ENCODE measurements at places on chromosomes 13 and 19.
A peak's percentile ranks its signal among the peaks of the same experiment; 100 is the strongest.

DNA sequence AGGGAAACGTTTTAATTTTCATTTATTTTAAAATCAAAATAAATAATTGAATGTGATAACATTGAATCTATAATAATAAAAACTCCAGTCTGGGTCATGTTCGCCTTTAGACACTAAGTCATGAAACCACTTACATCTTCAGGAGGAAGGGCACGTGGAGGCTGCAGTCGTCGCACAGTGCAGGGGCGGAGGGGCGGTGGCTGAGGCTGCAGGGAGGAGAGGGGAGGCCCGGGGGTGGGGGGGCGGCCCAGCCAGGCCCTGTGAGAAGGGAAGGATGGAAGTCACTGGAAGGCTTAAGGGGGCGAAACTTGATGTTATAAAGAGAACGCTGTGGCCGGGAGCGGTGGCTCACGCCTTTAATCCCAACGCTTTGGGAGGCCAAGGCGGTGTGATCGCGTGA, 14.9 kb upstream of the LATS2 start:
- no peak for DNase-seq

DNA sequence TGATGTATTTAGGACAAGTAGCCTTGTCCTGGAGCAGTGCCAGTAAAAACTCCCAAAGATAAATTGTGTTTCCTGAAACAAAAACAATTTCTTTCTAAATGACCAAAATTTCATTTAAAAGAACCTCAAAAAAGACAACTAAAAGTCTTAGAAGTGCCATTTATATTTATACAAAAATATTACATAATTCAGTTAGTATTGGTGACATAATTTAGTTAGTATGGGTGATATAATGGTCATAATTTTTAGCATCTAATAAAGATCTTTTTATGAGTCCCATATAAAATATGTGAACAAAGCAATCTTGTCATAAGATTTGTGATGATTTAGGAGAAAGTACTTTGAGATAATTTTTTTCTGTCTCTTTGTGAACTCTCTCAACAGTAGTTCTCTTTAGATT, 76.0 kb downstream of the ELF1 start:
- no peak for DNase-seq

- DNase-seq: no peak
These were observed 69.2 kb downstream of the TEX26 start for GRCh38 chr13:31001647-31002046.

DNA sequence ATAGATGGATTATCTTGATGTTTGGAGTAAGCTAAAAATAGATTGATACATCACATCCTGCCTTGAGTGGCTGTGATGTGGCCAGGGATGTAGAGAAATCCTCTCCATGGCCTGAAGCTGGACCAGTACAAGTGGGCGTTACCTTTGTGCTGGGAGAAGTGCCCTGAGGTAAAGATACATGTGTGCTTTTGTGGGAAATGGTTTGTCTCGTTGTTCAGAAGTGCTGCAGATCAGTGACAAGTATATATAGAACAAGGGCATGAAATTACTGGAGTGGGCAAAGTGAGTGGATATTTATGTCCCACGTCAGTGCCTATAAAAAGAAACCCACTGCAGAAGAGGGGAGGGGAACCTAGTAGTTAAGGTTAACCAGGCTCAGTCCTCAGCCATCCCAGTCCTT, 12.2 kb upstream of the ZNF304 start:
- no peak for DNase-seq

DNA sequence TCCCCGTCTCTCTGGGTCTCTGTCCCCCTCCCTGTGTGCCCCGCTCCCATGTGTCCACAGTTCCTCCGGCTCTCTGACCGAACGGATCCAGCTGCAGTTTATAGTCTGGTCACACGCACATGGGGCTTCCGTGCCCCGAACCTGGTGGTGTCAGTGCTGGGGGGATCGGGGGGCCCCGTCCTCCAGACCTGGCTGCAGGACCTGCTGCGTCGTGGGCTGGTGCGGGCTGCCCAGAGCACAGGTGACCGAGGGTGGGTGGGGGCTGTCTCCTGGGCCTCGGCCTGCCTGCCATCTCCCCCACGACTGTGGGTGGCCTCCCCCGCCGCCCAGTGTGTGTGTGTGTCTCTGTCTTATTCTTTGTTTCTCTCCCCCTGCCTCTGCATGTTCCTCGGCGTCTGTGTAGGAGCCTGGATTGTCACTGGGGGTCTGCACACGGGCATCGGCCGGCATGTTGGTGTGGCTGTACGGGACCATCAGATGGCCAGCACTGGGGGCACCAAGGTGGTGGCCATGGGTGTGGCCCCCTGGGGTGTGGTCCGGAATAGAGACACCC, 10.3 kb downstream of the TRPM4 start:
- DNase-seq: no peak

DNA sequence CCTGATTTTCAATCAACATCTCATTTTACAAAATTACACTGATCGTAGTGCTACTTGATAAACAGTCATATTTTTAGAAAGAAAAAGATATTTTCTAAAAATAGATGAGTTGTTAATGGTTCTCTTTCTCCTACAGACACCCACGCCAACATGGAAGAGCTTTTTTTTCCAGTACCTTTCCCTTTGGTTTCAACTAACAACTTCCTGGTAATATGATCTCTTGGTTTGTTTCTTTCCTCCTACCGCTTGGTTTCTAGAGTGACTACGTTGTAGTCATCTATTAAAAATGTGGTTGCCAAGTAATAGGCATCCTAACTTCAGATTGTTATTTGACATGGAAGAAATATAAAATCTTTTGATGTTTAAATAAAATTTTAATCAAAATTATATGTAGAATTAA, 189.0 kb downstream of the LACC1 start:
- no peak for DNase-seq

- peak; percentile 32 for DNase-seq
These were observed 36.2 kb upstream of the SLC46A3 start for GRCh38 chr13:28754698-28755545.

GRCh38 chr19:43798546-43799409, 3.5 kb downstream of the LYPD5 start:
- no peak for DNase-seq

DNA sequence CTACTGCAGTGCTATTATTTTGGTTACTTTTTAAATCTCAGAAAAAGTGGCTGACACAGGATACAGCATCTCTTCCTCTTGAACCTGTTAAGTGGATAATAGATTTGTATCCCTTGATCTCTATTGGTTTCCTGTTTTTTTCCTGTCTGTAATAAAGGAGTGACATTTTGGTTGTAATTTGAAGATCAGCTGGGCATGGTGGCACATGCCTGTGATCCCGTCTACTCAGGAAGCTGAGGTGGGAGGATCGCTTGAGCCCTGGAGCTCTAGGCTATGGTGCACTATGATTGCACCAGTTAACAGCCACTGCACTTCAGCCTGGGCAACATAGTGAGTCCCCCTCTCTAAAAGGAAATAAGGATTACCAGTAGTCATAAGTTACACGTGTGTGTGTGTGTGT, 46.8 kb downstream of the METTL21C start:
- DNase-seq: no peak

- DNase-seq: no peak
These were observed 391.6 kb downstream of the PCDH20 start for GRCh38 chr13:61024046-61024445.

- DNase-seq: no peak
These were observed 14.5 kb upstream of the TPP2 start for GRCh38 chr13:102582256-102582655.

- DNase-seq: no peak
These were observed 827.5 kb upstream of the PCDH20 start for GRCh38 chr13:62243106-62243505.

DNA sequence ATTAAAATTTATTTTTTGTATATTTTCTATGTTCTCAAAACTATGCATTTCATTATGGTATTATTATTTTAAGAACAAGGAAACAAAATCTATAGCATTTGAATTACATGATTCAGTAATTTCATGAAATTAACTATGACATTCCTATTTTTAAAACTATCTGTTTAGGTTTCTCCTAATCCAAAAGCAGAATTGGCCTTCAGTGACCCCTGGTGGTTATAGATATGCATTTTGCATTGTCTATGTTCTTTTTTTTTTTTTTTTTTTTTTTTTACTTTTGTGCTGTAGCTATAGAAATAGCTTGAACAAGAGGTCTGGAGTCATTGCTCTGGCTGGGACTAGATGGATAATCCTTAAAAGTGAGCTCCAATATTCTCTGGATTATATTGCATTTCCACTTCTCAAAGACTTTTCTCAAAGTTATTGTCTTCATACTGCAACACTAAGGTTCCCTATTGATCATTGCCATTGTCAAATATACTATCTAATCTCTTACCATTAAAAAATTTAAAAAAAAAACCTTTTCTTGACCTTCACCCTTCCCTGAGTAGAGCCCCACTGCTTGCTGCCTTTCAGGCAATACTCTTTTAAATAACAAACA, 15.9 kb upstream of the DNAJC3 start:
- DNase-seq: peak; percentile 27

DNA sequence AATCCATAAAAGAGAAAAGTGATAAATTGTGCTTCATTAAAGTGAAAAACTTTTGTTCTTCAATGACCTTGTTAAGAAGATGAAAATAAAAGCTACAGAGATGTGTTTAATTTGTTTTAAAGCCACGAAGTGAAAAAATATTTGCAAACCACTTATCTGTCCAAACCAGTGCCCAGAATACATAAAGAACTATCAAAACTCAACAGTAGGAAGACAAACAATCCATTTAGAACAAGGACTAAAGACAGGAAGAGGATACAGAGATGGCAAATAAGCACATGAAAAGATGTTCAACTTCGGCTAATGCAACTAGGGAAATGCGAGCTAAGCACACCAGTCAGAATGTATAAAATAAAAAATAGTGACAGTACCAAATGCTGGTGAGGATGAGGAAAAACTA, 15.0 kb downstream of the GJB6 start:
- DNase-seq: no peak

GRCh38 chr13:88857256-88857655, 1186.1 kb downstream of the SLITRK5 start:
- no peak for DNase-seq

Data from germinal center (tissue), 1 donor.